Astrocyte of the cerebellum (primary cell): ENCODE measurements at places on chromosomes 13 and 19.

DNA sequence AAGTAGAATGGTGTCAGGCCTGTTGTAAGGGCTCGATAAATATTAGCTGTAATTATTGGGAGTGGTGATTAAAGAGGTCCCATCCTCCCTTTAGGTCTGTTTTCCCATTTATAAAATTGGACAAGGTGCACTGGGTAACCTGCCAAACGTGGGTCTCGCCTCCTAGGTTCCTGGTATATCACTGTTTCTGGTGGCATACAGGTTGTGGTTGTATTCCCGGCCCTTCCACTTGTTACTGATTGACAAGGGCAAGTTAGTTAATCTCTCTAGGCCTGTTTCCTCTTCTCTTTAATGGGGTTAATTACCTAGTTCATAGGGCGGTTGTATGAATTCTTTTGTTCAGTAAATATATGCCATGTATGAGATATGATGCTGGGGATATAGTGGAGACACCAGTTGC, 1.5 kb downstream of the PPP2R1A start:
- no peak for DNase-seq

- no peak for DNase-seq
These were observed 14.5 kb upstream of the KLK4 start for GRCh38 chr19:50925734-50926133.

DNA sequence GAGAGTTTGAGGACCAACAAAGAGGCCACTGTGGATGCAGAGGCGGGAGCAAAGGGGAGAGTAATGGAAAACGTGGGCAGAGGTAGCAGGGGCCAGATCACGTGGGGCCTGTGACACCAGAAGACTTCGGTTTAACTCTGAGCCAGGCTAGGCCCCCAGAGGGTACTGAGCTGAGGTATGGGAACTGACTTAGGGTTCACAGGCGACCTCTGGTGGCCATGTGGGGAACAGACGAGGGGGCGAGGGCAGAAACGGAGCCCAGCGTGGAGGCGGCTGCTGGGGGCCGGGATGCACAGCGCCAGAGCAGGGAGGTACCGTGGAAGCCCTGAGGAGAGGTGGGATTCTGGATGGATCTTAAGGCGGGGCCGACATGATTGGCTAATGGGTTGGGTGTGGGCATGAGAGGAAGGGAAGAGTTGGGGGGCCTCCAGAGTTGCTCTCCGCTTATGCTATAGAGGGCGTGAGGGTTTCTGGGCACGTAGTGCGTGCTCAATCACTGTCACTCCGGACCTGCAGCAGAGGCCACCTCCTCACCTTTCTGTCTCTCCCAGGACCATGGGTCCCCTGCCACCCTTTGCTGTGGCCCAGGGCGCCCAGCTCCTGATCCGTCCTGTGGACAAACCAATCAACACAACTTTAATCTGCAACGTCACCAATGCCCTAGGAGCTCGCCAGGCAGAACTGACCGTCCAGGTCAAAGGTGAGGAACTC, 13.7 kb downstream of the PVR start:
- DNase-seq: no peak

- DNase-seq: no peak
These were observed 567 bp upstream of the B3GNT3 start for GRCh38 chr19:17794412-17794730.

DNA sequence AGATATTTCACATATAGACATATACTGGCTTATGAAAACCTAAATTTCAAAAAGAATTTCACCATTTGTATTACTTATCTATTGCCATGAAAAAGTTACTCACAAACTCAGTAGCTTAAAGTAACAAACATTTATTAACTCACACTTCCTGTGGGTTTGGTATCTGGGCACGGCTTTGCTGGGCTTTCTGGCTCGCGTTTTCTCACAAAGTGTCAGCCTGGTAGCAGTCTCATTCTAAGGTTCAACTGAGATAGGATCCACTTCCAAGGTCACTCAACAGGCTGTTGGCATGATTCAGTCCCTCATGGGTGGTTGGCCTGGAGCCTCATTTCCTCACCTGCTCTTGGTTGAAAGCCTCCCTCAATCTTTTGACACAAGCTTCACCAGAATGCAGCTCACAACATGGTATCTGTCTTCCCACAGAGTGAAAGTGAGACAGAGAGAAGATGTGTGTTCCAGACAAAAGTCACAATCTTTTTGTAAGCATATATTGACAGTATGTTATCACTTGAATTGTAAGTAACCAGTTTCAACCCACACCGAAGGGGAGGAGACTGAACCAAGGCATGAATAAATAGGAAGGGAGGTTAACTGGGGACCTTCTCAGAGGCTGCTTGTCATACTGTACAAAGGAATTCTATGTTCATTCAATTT, 1065.8 kb upstream of the SPRY2 start:
- no peak for DNase-seq

DNA sequence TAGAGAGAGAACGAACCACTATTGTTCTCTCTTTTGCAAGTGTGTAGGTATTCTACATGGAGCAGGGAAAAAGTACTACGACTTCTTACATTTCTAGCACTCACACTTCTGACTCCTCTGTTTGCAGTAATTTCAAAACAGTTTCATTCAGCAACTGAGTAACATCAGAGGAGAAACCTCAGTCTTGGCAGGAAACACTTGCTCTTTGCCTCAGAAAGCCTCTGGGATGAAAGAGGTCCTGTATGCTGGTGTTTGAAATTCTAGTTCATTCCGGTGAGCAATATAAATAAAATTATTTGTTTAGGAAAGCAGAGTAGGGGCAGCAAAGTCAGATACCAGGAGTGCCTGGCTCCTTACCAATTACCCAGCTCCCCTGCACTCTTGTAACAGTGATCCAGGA, 595.5 kb downstream of the TBC1D4 start:
- peak; percentile 42 for DNase-seq

- no peak for DNase-seq
These were observed 25.0 kb upstream of the NCCRP1 start for GRCh38 chr19:39171479-39172465.

DNA sequence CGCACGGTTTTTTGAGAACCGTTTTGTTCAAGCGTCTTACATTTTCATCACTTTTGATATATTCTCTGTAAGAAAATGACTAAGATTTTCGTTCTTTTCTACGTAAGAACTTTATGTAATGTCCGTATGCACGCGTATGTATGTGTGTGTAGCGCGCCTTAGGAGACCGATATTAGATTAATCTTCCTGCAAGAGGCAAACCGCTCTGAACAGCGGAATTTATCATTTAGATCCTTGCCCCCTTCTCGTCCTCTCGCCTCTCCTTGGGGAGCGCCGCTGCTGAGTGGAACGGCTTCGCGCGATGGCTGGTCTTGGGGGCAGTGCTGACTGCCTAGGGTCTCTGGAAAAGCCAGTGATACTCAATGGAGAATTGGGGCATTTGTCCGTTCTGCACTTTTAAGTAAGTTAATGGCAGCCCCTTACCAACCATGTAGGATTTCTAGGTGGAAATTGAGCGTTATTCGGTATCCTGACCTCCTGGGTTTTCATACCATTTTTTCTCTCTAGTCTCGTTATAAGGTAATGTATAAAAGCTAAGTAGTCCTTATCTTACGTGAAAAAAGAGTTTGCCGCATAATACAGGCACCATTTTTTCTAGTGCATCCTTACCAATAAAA, 4.7 kb downstream of the MAB21L1 start:
- DNase-seq: no peak

- DNase-seq: no peak
These were observed 23.2 kb upstream of the EEF1AKMT1 start for GRCh38 chr13:20796791-20797508.

DNA sequence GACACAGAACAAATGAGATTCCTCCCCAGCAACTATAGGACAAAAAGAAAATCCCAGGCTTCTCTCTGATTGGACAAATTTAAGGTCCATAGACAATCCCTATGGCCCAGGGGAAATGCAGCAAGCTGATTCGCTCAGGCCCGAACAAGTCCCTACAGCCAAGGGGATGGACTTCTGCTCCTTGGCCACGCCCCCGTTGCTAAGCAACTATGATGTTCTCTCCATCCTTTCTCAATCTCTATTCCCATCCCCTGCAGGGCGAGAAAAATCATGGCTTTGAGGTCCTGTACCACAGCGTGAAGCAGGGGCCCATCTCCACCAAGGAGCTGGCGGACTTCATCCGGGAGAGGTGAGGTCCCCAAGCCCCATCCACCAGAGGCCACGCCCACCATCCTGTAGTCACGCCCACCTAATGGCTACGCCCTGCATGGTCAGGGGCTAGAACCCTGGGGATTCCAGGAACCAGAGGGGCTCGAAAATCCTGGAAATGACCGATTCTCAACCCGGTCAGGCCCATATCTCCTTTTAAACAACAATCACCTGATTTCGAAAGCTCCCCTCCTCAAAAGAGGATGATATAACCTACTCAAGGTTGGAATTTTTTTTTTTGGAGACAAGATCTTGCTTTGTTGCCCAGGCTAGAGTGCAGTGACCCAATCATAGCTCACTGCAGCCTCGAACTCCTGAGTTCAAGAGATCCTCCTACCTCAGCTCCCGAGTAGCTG, 11.4 kb downstream of the FCHO1 start:
- peak; percentile 18 for DNase-seq

GRCh38 chr13:39451860-39452301, 151.1 kb downstream of the LHFPL6 start:
- peak; percentile 58 for DNase-seq

DNA sequence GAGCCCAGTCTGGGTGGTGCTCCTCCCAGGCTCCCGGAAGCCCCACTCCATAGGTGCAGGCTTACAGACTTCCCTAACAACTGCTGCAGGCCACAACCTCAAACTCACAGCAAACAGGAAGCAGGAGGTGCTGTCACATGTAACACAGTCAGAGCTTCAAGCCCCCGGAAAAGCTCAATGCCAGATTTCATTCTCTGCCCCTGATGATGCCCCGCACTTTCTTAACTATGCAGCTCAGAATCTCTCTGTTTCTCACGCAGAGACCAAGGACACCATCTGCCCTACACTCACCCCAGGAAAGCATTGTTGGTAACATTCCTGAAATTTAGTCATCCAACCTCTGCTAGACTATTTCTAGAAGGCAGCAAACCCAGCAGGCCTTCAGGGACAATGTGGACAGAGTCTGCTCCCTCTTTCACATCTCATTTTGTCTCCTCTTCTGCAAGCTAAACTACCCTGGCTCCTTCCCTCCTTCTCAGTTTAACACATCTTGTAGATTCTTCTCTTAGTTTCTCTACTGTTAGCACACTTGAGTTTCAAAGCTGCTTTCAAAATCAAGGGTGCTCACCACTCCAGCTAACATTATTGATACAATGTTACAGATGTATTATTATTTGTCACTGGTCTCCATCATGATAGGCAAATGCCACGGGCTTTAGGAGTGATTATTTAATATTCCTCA, 162.5 kb downstream of the KCTD12 start:
- peak; percentile 75 for DNase-seq

GRCh38 chr19:15137777-15138176, 30.6 kb downstream of the SYDE1 start:
- DNase-seq: no peak

DNA sequence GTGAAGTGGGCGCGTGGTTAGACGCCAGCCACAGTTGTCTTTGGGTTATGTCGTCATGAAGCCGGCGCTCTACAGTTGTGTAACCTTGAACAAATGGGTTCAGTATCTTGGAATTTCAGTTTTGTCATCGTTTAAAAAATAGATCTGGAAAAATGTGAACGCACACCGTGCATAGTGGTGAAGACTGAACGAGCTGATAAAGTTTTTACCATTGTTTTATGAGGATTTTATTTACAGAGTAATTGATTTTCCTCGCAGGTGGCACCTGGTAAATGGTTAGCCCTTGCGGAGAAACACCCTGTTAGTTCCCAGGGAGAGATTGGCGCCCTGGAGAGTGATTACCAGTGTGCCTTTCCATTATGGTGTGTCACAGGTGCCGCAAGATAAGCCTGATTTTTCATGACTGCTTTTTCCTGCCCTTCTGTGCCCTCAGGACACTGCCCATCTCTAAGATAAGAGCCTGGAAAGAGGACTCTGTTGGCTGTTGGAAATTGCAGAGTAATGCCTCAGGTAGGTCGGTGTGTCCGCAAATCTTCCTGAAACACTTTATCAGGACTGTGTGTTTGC, 577 bp downstream of the ZNF181 start:
- DNase-seq: peak; percentile 63

DNA sequence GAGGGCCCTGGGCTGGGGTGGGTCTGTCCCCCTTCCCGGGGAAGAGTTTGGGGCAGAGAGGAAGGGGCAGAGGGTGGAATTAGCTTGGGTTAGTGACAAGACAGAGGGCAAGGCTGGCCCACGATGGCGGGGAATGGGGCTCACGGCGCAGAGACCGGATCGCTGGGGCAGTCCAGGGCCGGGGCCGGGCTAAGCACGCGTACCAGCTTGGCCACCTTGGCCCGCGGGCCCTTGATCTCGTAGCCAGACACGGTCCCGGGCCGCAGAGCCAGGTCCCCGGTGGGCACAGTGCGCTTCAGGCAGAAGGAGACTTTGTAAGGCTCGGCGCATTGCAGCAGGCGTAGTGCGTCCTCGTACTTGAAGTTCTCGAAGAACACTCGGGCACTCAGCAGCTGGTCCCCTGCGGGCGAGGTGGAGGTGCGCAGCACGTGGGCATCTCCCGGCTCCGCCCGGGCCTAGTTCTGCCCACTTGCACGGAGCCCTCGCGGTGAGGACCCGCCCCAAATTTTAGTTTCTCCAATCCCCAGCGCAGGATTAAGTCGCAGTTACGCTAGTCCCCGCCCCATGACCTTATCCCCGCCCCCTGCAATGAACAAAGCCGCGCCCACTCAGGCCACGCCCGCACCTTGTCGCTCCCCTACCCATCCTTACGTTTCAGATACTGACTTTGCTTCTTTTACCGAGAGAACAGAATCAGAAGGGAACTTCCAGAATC, 8.6 kb upstream of the HIPK4 start:
- no peak for DNase-seq

GRCh38 chr13:75959861-75960481, 323.8 kb downstream of the LMO7 start:
- peak; percentile 3 for DNase-seq

GRCh38 chr13:31115616-31116015, 46.1 kb downstream of the HSPH1 start:
- no peak for DNase-seq

DNA sequence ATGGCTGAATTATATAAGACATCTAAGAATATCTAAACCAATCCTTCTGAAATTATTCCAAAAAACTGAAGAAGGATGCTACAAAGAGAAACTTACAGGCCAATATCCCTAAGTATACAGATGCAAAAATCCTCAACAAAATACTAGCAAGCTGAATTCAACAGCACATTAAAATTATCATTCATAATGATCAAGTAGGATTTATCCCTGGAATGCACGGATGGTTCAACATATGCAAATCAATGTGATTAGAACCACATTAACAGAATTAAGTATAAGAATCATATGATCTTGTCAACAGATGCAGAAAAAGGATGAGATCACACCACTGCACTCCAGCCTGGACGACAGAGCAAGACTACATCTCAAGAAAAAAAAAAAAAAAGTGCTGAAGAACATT, 13.3 kb downstream of the ZNF560 start:
- DNase-seq: no peak

GRCh38 chr13:49789968-49790367, 2.5 kb downstream of the KPNA3 start:
- DNase-seq: no peak
